ENCODE measurements at places on chromosomes 2 and 18.

DNA sequence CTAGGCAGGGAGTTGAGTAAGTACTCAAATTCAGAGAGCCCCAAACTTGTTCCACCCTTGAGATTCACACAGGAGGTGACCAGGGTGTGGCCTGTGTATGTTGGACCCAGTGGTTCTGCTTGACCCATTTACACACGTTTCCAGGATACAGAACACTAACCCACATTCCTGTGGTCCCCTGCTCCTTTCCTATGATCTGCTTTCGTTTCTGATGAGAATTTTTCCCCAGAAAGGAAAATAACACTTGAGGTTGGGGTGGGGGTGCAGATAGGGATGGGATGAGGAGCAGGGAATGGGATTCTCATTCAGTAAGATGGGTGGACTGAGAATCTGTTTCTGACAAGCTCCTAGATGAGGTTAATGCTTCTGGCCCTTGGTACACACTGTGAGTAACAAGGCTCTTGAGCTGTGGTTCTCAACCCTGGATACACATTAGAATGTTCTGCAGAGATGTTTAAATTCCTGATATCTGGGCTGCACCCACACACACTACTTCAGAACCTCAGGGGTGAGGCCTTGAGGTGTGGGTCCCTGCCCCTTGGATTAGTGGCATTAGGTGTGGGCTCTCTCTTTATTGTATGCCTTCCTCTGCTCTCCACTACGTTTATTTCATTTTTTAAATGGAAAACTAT lies 58.4 kb downstream of the TPGS2 start:
- DNase-seq, result no peak

DNA sequence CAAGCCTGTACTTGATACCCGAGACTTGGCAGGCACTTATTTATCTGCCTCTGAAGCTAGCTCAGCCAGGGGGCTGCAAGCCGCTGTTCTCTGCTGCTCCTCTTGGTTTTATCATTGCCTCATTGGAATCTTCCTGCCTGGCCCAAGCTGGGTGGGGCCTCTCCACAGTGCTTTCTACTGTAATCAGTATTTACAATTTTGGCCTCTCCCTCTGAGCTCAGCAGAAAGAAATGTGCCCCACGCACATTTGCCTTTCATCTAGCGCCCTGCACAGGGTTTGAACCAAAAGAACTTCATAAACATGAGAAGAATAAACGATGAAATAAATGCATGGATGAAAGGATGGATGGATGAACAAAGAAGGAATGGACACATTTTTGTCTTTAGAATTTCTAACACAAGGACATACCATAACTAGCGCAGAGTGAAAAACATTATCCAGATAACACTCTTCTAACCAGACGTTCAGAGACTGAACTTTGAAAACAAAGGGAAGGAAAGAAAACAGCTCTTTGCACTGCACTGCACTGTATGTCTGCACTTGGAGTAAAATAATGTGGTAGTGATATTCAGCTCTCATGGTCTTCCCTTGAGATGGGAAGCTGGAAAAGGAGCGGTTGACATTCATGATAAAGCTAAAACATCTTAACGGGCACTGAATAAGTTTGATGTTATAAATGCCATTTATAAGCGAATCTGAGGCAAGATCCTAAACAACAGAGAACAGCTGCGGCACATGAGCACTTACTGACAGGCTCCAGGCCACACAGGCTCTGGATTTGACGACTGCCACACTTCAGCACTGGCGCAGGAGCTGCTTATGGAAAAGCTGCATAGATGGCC lies 86.8 kb upstream of the SP3 start:
- no peak for DNase-seq

DNA sequence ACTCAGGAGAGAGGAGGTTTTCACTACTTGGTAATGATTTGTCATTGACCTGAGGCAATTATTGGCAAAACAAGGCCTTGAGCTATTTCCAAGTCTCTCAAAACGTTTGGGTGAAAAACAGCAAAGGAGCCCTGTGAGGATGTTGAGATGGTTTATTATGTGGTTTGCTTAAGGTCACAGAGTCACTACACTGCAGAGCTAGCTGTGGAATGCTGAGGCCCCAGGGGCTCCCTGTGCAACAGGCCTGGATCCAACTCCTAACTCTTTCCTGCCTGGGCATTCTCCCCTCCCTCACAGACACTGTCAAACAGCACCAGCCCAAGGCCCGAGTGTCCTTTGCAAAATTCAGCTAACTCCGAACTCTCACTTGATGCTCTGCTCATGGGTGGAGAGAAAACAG lies 754.6 kb upstream of the SOX11 start:
- DNase-seq, result no peak

DNA sequence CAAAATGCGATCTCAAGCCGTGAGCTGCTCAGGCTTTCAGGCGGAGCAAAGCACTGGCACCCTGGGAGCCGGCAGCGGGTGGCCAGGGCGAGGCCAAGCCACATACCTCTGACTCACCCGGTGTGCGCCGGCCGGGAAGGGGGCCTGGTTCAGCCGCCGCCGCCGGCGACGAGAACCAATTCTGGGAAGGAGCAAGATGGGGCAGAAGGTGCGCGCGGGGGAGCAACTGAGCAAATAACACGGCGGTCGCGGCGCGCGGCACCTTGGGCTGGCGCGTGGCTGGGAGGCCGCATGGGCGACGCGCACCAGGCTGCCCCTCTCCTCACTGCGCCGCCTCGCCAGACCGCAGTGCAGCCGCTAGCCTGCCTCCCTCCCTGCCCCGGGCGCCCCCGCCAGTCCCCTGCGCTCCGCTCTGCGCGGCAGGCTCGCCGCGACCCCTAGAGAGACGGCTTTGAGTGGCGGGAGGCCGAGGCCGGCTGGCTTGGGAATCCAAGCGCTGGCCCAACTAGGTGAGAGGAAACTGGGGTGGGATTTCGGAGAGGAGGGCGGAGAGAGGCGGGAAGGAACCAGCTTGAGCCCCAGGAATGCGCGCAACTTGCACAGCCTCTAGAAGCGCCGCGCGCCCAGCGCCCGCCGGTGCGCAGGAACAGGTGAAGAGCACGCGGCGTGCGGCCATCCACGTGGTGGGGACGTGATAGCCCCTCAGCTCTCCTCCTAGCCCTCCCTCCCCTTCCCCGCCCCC lies 3.2 kb downstream of the NRP2 start:
- DNase-seq, result no peak

DNA sequence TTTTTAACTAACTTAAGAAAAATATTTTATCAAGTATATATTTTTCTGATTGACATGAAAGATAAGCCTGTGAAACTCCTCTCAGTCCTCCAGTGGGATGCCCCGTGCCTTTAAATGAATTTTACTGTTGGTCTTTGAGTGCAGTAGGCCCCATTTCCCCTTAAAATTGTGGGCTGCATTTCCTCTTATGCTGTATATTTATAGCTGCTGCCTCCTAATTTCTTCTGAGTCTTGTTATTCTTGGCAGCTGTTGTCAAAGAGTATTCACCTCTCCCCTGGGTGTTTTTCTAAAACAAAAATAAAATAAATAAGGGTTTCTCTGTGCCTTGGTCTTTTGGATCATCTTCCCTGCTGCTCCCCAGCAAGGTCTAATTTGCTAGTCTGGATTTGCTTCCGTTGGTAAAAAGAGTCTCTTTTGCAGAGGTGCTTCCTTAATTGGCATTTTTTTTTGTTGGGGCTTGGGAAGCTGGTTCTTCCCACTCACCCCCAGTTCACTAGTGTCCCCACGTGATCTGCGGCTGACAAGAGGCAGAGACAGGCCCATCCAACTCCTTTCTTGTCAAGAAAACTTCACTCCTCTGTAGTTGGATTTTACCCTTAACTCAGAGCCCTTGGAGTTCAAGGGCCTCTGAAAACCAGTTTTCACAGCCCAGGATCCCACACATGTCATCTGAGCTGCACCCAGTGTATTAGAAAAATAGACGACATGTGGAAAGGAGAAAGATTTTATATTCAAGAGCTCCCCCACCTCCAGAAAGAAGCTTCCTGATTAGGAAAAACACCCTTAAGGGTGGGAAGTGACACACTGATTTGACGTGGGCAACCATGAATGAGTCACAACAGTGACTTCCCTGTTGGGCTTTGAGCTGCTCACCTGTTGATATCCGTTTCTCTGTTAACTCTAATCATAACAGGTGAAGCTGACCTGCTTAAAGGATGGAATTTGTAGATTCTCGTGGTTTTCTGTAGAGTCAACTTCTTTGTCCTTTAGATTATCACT lies 431.5 kb downstream of the DCDC2C start:
- no peak for DNase-seq

DNA sequence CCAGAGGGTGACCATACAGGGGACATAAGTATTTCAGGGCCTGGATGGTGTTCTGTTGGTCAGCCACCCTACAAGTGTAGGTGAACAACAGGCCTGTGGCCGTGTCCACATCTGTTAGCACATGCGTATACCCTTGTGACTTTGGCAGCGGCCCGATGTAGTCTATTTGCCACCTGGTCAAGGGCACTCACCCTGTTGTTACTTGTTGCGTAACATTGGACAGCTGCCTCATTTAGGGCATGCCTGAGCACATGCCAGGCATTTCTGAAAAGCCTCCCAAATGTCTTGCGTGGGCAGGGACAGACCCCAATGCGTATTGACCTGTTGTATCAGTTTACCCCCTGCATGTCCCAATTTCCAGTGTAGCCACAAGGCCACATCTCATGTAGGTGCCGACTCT lies 235.0 kb downstream of the MBD5 start:
- DNase-seq, result no peak

GRCh38 chr2:239894276-239894675 lies 130.9 kb downstream of the NDUFA10 start:
- DNase-seq, result no peak

DNA sequence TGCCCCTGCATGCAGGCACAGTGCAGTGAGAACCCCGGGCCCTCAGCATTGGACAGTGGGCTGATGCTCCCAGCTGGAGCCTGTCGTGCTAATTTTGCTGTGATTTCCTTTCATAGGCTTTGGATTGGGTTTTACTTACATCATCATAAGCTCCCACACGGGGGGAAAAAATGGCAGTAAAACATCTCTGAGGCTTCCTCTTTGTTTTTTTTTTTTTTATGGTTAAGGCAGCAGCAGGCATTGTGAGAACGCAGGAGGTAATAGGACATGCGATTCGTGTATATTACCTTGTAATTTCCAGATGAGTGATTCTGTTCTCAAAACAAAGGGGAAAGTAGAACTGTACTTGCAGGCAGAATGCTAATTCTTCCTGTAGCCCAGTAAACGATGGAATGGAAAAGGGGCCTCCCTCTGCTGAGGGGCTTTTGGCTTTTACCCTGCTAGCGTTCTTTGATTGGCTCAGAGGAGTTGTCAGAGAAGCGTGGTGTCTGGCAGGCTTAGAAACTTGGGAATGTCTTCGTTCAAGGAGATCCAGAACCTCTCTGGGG lies 89.7 kb downstream of the NPAS2 start:
- no peak for DNase-seq

GRCh38 chr2:15507061-15507460 lies 54.1 kb downstream of the NBAS start:
- DNase-seq, result no peak

All from brain pericyte (primary cell).